ENCODE measurements at places on chromosomes 2 and 18. TPM values are rescaled to one million over a fixed set of nuclear protein-coding genes. Genes with fewer than 3 reads are reported as not detected.

- no peak for DNase-seq
Observed at GRCh38 chr2:71829008-71829407, 318.7 kb downstream of the CYP26B1 start.

GRCh38 chr18:3321133-3321812, 59.3 kb downstream of the MYL12B start:
- no peak for DNase-seq

Gene FMNL2
- total RNA-seq: 118 TPM

Gene PLA2R1
- 6.0 TPM for total RNA-seq

Gene ARHGAP28
- total RNA-seq: 4.6 TPM

- DNase-seq: no peak
Observed at GRCh38 chr2:130150181-130151144, 5.6 kb upstream of the CCDC74B start.

Gene LRATD1
- total RNA-seq: 73.8 TPM

Gene CD226
- 2.5 TPM for total RNA-seq

- DNase-seq: peak; percentile 91
Observed at GRCh38 chr2:130728549-130729316, at the start of gene GPR148. Gene GPR148 (plus strand): TSS chr2:130729070. CDS start chr2:130729152, 82 bp downstream.

Gene PRSS56
- total RNA-seq: 1.5 TPM

Gene KLHL41
- total RNA-seq: 1.3 TPM

- no peak for DNase-seq
Observed at GRCh38 chr2:209809256-209809655, 37.6 kb downstream of the UNC80 start.

Gene NPAS2
- 47.3 TPM for total RNA-seq

- no peak for DNase-seq
Observed at GRCh38 chr2:195404651-195405050, 252.4 kb upstream of the SLC39A10 start.

DNA sequence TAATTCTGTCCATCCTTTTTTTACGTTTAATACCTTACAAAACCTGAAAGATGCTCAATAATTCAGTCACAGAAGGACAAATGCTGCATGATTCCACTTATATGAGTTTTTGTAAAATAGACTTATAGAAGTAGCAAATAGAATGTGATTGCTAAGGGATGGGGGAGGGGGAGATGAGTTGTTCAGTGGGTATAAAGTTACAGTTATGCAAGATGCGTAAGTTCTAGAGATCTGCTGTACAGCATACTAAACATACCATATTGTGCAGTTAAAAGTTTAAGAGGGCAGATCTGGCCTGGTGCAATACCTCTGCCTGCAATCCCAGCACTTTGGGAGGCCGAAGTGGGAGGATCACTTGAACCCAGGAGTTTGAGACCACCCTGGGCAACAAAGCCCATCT, 78.8 kb downstream of the TET3 start:
- DNase-seq: no peak

Gene XIRP2
- total RNA-seq: not detected

DNA sequence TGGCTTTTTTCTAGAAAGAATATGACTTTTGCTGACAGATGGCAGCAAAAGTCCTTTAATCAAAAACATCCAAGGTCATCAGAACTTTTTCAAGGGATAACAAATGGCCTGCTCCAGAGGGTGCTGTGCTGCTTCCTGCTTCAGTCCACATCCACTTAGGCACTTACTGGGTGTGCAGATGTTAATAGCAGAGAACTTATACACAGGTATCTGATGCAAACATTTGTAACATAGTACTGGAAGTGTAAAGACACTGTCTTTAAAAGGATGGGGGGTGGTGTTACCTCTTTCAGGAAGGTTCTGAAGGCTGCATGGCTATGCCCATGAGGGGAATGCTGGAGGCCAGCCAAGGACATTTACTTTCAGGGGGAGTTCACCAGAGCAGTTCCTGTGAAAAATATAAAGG, 5.5 kb downstream of the HOXD8 start:
- DNase-seq: no peak

Gene CHST9
- total RNA-seq: 2.2 TPM

DNA sequence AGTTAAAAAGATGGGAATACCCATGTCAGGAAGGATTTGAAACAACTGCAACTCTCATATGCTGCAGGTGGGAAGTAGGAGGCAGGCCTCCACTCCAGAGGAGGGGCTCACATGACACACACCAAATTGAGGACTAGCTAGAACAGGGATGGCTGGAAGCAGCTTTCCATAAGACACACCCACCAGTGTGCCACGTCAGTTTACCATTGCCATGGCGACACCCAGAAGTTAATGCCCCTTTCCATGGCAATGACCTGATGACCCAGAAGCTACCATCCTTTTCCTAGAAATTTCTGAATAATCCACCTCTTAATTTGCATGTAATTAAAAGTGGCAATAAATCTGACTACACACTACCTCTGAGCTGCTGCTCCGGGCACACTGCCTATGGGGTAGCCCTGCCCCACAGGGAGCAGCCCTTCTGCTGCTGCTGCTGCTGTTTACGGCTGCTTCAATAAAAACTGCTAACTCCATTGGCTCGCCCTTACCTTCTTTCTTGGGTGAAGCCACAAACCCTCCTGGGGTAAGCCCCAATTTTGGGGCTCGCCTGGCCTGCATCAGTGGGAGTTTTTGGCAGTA, 89.4 kb downstream of the RRM2 start:
- DNase-seq: no peak

Gene VWA3B
- total RNA-seq: 1.1 TPM

- no peak for DNase-seq
Observed at GRCh38 chr2:126650994-126651393, 5.0 kb upstream of the GYPC start.

- DNase-seq: no peak
Observed at GRCh38 chr18:55416791-55417190, 171.2 kb downstream of the TCF4 start.

Gene LTBP1
- 20.3 TPM for total RNA-seq

DNA sequence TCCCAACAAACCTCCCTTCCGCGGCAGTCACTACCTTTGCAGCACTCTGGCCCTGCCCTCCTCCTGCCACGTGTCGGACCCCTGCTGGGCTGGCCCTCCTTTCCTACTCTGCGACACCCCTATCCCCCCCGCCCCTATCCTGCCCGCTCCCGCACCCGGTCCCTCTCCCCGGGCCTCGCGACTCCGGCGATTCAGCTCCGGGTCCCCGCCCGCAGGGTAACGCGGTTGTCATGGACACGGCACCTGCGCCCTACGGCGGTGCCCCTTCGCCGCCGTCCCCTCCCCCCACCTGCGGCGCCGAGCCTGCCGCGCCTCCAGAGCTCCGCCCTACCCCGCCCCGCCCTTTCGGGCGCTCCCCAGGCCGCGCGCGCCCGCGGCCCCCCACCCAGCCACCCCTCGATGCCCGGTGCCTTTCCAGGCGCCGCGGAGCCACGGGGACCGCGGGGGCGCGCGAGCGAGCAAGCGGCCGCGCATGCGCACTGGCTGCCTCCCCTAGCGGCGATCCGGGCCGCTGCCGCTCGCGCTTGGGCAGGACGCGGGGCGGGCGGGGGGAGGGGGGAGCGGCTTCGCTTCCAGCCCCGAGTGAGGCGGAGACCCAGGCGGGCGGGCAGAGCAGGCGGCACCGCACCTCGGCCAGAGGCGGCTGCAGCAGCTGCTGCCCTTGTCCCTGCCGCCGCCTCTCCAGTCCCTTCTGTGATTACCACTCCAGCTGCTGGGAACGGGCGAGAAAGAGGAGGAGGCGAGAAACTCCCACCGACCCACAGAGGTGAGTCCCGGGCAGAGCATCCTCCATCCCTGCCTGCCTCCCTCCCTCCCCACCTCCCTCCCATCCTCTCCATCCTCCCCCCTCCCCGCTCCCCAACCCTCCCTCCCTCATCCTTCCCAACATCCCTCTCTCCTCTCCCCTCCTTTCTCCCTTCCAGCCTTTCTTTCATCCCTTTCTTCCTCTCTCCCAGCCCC, at the start of gene CTNNA2:
CTNNA2 (plus strand) TSS at position 610 of the 960 bp plus-strand sequence.
- DNase-seq: peak; percentile 83

Gene TFCP2L1
- total RNA-seq: 0.14 TPM

Gene PROKR1
- total RNA-seq: not detected

DNA sequence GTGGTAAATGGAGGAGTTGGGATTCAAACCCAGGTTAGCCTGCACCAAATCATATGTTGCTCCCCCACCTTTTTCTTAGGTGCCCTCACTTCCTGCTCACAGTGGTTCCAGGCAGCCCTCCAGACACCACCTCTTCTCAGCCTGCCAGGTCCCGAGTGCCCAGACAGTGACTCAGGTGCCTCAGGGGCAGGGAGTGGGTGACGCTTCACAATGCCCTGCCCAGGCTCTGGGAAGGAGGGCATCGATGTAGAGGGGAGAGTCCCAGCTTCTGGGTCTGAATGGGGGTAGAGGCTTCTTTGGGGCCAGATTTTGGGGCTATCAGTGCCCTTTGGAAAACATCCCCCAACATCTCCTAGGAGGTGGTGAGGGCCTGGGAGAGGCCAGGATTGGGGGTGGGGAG, 5.2 kb upstream of the DNAJB2 start:
- no peak for DNase-seq

GRCh38 chr2:46350029-46350689, 53.0 kb downstream of the EPAS1 start:
- no peak for DNase-seq

Gene SP140
- 4.0 TPM for total RNA-seq

Gene CCL20
- total RNA-seq: not detected

- DNase-seq: peak; percentile 54
Observed at GRCh38 chr2:205706769-205707381, 24.6 kb downstream of the NRP2 start.

DNA sequence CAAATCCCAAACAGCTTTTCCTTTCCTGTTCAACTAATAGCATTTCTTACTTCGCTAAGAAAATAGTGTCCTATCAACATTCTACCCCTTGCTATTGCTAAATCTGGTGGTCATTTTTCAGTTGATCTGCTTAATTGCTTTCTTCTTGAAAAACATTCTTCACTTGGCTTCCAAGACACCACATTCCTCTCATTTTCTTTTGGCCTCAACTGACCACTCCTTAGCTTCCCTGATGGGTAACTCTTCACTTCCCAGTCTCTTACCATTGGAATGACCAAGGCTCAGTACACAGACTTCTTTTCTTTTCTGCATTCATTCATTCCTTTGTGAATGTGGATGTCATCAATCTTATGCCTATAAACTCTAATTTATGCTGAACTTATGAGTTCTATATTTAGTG, 230.8 kb upstream of the CDH2 start:
- no peak for DNase-seq

- DNase-seq: no peak
Observed at GRCh38 chr2:159140070-159140769, 146.3 kb downstream of the WDSUB1 start.

GRCh38 chr2:13515254-13515653, 798.5 kb downstream of the TRIB2 start:
- DNase-seq: no peak

Gene NAT8
- total RNA-seq: not detected

- DNase-seq: no peak
Observed at GRCh38 chr2:240018071-240018750, 6.9 kb downstream of the NDUFA10 start.

Gene OSBPL6
- total RNA-seq: 27.2 TPM

DNA sequence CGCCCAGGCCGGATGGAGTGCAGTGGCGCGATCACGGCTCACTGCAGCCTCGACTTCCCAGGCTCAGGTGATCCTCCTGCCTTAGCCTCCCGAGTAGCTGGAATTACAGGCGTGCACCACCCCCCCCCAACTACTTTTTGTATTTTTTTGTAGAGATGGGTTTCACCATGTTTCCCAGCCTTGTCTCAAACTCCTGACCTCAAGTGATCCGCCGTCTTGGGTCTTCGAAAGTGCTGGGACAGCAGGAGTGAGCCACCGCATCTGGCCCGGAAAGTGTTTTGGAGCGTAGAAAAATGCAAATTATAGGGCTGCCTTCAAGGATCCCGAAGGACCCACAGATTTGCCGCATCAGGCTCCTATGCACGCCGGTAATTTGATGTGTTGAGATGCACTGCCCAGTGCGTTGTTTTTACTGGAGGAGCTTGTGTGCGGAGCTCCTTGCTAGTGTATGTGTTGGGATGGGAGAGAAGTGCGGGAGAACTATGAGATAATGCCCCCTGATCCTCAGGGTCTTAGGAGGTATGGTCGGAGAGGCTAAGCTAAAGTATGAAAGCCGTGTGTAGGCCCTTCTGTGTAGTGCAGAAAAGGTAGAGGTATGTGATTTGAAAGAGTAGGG, 1.2 kb upstream of the CLASP1 start:
- peak; percentile 4 for DNase-seq

Gene SLC23A3
- total RNA-seq: 0.59 TPM

- DNase-seq: no peak
Observed at GRCh38 chr18:22207021-22207758, 37.8 kb downstream of the GATA6 start.

Gene VWC2L
- 7.4 TPM for total RNA-seq

Gene SERPINB11
- not detected for total RNA-seq

- DNase-seq: no peak
Observed at GRCh38 chr18:22705328-22705727, 227.8 kb upstream of the RBBP8 start.

GRCh38 chr18:23580677-23581367, 5.5 kb downstream of the NPC1 start:
- DNase-seq: no peak

Gene FBXO15
- 6.3 TPM for total RNA-seq

DNA sequence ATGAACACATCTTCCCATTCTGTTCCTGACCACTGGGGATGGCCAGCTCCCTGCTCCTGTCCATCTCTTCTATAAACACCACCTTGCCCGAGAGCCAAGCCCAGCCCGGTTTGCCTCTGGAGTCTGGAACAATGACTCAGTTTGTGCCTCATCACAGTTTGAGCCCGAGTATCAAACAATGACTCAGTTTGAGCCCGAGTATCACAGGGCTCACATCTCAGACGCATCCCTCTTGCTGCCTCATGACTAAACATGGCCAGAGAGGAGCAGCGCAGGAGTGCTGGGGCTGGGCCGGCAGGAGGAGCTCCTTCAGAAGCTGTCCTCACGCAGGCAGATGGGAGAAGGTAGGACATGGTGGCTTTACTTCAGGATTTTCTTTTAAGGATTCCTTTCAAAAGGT, 68.7 kb downstream of the PXDN start:
- no peak for DNase-seq

DNA sequence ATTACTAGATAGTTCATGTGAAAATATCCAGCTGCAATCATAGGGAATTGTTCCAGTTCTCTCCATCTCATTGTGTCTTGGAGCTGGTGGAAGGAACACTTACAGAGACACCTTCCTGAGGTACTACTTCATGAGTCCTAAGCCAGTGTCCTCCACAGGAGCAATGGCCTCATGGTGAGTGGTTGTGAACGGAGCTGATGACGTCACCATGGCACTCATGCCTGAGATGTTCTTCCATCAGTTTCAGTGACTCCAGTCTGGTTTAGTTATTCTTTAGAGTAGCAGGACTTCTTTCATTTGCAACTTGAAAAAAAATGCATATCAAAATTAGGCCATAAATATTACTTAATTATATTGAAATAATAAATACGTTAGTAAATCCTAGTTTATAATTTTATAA, 418.6 kb downstream of the ZNF521 start:
- no peak for DNase-seq

GRCh38 chr2:79994965-79995364, 309.6 kb downstream of the LRRTM1 start:
- no peak for DNase-seq

Gene MYCN
- total RNA-seq: 4.2 TPM

Gene SERPINB2
- not detected for total RNA-seq

All from dorsolateral prefrontal cortex (tissue), 122 donors.